Activated naive CD4-positive, alpha-beta T cell (primary cell): ENCODE measurements at places on chromosomes 6 and 20.

DNA sequence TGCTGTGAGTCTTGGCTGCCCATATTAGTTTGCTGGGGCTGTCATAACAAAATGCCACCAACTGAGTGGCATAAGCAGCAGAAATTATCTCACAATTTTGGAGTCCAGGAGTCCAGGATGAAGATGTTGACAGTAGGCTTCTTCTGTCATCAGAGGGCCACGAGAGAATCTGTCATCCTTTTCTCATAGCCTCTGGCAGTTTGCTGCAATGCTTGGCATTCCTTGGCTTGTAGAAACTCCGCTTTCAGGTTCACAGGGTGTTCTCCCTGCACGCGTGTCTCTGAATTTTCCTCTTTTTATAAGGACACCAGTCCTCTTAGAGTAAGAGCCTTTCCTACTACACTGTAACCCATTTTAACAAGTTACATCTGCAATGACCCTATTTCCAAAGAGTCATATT, 838.4 kb downstream of the TFAP2A start:
- DNase-seq = no peak

DNA sequence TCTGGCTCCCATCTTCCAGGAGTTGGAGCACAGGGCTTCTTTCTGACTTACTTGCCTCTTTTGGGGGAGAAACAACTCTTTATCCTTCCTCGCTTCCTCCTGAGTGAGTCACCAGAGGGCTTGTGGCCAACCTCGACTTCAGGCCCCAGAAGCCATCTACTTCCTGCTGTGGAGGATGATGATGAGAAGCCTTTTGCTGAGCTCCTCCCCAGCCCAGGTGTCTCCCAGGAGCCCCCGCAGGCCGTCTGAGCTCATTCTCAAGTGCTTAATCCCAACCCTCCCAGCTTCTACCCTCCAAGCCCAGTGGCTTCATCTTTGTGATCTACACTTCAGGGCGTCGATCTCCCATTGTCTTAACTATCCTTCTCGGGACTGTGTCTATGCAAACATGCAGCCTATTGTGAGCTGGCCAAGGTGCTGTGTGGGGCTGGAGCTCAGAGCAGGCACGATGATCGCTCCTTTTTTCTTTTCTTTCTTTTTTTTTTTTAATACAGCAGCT, 27.9 kb downstream of the SDCBP2 start:
- DNase-seq = no peak

GRCh38 chr20:3927486-3928291, 38.5 kb downstream of the PANK2 start:
- no peak for DNase-seq

GRCh38 chr6:117506180-117506835, 23.8 kb downstream of the DCBLD1 start:
- no peak for DNase-seq

- no peak for DNase-seq
Observed at GRCh38 chr6:45697605-45698004, 318.1 kb downstream of the CLIC5 start.

GRCh38 chr6:158556113-158556512, 3.8 kb upstream of the TMEM181 start:
- DNase-seq = no peak

GRCh38 chr6:128491610-128492206, 28.7 kb downstream of the PTPRK start:
- DNase-seq = no peak

DNA sequence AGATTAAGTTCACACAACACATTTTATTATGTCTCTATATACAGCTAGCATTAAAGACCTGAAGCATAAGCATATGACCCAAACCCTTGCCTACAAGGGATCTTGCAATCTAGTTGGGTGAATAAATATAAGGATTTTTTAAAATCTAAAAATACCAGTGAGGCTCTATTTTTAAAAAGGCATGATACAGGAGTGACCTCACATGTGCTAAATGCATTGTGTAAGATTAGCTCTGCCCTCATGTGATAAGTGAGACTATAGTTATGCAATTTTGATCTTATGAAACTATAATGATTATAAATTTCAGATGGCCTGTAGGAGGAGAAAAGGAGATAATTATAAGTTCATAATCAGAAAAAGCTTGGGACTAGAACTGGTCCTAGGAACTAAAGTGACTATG, 451.0 kb upstream of the MAN1A1 start:
- no peak for DNase-seq

DNA sequence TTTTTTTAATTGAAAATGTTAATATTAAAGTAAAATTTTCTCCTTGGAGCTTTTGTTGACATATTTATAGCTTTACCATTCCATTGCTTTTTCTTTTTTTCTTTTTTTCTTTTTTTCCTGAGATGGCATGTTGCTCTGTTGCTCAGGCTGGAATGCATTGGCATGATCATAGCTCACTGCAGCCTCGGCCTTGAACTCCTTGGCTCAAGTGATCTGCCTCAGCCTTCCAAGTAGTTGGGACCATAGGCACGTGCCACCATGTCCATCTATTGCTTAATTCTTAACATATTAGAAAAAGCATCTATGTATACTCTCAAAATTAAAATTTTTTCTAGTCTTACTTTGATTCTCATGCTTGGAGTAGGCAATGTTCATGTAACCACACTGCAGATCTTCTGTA, 43.0 kb downstream of the RALGAPB start:
- DNase-seq = no peak

DNA sequence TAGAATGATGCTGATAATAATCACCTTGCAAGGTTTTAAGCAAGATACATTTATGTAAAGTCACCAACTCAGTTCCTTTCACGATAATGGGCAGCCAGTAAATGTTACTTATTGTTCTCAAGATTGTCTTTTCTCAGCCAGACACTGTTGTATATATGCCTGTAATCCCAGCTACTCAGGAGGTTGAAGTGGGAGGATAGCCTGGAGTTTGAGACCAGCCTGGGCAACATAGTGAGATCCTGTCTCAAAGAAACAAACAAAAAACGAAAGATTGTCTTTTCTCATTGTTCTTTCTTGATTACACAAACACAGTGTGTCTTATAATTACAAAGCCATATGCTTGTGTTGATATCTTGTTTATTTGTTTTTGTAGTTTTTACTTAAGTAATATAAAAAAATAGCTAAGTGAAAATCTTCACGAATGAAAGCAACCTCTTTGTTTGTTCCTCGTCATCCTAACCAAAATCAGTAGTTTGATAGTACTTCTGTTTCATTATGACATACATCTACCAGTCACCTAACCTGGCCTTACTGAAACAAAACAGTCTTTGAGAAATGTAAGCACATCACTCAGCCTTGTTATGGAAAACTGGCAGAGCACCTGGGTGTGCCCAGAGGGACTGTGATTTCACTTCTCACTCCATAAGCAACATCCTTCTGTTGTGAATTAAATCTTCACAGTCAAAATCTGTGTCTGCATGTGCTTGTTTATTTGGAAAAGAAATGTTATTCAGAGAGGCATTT, 436.2 kb upstream of the SOX4 start:
- no peak for DNase-seq

GRCh38 chr6:45959534-45960145, 56.0 kb downstream of the CLIC5 start:
- no peak for DNase-seq

- no peak for DNase-seq
Observed at GRCh38 chr6:12666886-12667285, 49.7 kb upstream of the PHACTR1 start.

- no peak for DNase-seq
Observed at GRCh38 chr6:34514593-34515472, 41.3 kb downstream of the SPDEF start.

DNA sequence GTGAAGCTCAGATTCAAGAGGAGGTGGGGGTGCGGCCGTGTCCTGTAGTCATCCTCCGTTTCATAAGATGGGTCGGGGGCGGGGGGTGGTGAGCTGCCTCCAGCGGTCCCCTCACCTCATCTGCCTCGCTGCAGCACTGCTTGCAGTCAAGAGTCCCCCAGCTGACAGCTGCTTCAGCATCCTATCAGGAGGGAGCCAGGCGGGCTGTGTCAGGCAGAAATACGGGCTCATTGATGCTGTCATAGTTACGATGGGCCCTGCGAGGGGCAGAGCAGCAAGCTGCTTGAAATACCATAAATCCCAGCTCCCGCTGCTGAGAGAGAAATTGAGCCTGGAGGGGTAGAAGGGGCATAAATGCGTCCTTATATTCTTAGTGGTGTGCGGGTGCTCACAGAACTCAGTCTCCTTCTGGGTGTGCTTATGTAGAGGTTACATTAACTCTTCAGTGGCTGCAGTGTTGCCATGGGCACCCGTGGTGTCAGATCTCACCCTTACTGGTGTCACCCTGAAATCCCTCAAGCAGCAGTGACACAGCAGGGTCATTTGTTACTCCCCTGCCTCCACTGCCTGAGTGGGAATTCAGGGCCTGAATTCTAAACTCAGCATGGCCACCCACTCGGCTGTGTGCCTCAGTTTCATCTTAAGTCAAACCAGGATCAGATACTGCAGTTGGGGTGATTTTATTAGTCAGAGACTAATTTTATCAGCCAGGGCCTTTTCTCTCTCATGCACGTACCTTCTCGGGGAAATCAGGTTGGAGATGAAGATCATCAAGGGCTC, 21.8 kb downstream of the CCDC167 start:
- no peak for DNase-seq

DNA sequence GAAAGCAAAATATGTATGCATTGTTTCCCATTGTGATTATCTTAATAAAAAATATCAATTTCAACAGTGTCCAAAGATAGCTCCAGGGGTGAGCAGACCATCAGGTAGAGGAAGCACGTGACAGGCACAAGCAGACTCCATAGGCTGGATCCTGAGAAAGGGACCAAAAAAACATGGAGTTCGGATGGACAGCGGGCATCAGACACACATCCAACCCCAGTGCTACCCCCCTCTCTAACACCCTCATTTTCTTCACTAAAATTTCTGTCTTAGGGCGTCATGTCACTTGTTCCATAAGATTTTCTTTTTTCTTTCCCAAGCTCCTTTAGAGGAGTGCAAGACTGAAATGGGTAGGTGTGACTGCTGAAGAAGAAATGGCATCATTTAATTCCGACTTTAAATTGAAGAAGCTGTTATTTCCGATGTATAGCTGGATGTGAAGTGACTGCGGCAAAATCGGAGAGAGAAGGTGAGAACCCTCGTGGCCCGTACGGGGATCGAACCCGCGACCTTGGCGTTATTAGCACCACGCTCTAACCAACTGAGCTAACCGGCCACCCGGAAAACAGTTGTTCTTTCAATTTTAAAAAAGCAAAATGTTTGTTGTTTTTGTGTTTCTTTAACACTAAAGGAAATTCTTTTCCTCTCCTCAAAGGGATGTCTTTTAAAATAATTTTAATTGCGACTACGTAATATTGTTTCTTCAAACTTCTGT, 10.3 kb upstream of the PRSS16 start:
- peak; percentile 26 for DNase-seq

- DNase-seq = no peak
Observed at GRCh38 chr6:45098256-45098655, 229.9 kb upstream of the RUNX2 start.

DNA sequence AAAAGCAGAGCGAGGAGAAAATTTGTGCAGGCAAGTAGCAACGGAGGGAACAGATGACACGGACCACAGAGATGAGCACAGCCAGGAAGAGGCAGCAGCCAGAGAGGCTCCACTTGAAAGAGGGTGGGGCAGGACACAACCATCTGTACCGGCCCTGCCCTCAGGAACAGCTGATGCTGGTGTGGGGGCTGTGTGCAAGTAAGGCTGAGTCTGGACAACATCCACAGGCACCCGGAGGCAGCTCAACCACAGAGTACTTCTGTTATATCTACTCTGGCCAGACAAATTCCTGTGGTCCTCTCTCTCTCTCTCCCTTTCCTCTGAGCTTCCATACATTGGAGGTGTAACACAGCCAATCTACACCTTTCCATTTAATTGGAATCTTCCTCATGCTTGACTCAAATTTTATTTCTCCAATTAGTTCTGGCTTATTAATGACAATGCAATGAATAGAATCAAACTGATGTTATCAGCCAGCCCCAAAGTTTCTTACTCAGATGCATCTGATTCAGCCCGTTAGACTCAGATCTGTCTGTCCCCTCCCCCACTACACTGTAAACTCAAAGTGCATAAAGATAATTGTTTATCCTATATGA, 24.9 kb downstream of the KIF13A start:
- DNase-seq = no peak

GRCh38 chr6:78749326-78749725, 118.0 kb upstream of the IRAK1BP1 start:
- no peak for DNase-seq

- DNase-seq = no peak
Observed at GRCh38 chr20:37442986-37443385, 78.1 kb upstream of the NNAT start.

DNA sequence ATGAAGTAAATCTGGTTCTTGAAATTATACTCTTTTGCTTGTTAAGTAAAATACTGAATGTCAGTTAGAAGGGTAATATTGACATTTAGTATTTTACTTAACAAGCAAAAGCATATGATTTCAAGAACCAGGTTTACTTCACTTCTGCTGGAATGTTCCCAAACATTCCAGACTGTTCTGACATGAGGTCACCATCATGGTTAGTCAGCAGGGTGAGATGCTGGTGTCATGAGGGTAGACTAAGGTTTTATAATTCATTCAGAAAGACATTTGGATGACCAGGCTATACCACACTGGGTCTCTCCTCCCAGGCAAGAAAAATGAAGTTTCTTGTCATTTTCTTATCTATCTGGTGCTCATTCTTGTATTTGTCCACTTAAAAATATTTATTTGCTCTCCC, 414.4 kb upstream of the MMS22L start:
- DNase-seq = no peak

DNA sequence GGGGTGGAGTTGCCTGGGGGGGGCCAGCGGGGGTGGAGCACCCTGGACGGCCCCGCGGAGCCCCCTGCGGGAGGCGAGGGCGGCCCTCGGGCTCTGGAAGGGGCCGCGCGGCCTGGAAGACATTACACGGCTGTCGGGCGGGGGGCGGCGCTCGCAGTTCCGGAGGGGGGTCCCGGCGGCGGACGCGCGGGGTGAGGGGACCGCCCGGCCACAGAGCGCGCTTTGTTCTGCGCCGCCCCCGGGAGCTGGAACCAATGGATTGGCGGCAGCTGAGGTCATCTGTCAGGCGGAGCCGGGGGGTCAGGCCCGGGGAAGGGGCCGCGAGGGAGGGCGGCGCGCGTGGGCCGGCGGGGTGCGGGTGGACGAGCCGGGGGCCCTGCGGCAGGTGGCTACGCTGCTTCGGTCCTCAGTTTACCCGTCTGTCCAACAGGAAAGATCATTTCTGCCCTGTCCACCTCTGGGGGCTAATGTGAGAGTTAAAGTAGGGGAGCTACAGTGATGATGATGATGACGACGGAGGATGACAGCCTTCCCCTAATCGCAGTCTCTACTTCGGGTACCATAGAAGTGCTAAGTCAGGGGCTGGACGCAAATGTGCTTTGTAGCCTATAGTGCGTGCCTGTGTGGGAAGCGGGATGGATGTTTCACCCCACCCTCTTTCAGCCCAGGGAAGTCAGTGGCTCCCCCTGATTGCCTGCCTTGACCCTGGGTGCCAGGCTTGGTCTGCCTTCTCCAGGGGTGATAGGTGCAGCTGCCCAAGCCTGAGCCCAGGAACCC, 10.4 kb downstream of the SRXN1 start:
- no peak for DNase-seq

- no peak for DNase-seq
Observed at GRCh38 chr20:46011631-46012482, 3.1 kb downstream of the MMP9 start.

- no peak for DNase-seq
Observed at GRCh38 chr20:12942123-12942522, 66.6 kb upstream of the SPTLC3 start.

GRCh38 chr20:4375881-4376280, 345.8 kb upstream of the PRND start:
- DNase-seq = no peak

GRCh38 chr6:33075568-33076405, at the start of gene HLA-DPB1:
Gene HLA-DPB1, plus strand, starts transcription at chr6:33075990. Its CDS starts 52 bp downstream, at chr6:33076042.
- DNase-seq = no peak
